AG09309 (cell line): ENCODE measurements at places on chromosomes 11 and 22.

- no peak for DNase-seq
Measured at GRCh38 chr11:45816614-45817013, 11.7 kb downstream of the SLC35C1 start.

- DNase-seq: no peak
Measured at GRCh38 chr11:103436131-103436770, 327.0 kb downstream of the DYNC2H1 start.

GRCh38 chr11:7639643-7640025 lies 33.7 kb downstream of the CYB5R2 start:
- no peak for DNase-seq

- DNase-seq: no peak
Measured at GRCh38 chr11:29996016-29996415, 20.8 kb downstream of the KCNA4 start.

- no peak for DNase-seq
Measured at GRCh38 chr11:16817351-16817750, 78.9 kb downstream of the C11orf58 start.

DNA sequence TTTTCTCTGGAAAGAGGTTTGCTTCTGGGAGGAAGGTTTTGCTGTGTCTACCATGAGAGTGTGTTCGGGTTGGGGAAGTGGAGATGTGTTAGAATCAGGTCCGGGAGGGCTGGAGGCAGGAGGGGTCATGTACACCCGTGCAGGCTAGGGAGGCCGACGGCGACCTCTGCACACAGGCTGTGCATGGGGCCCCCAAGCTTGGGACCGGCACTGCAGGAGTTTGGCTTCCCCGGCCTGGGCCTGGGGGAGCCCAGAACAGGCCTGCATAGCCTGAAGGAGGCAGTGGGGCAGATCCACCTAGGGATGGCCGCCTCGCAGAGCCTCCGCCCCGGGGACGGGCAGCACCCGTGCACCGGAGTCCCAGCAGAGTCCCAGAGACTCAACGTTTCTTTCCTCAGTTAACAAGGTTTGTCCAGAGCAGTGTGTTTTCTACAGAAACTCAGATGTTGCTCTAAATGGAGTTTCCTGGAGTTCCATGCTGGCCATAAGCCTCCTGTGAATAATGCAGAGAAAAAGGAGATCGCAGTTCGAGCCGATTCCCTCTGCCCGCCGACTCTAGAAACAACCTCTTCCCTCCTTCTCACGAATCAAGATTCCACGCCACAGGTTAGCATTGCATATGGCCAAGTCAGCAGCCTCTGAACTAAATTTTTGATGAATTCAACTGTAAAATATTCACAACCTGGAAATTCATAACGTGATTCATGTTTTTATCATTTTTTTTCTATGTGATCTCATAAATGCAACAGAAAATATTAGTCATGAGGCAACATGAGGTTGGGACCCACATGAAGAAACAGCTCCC lies 427.3 kb downstream of the BRD1 start:
- no peak for DNase-seq

GRCh38 chr11:3055891-3056290 lies 1.3 kb downstream of the CARS1 start:
- DNase-seq: no peak
